Right lobe of liver (tissue), 6 donors: ENCODE measurements at places on chromosomes 5 and 9. TPM values are rescaled to one million over a fixed set of nuclear protein-coding genes. Genes with fewer than 3 reads are reported as not detected.

The TLR4 gene
- 7.6 TPM for total RNA-seq

The FOXD4 gene
- total RNA-seq, result not detected

The XPA gene
- total RNA-seq, result 9.0 TPM

The MCCC2 gene
- total RNA-seq, result 92.7 TPM

The MAP1B gene
- 10.9 TPM for total RNA-seq

The OR1J2 gene
- not detected for total RNA-seq

The ANKRD20A1 gene
- 0.50 TPM for total RNA-seq

The CDHR2 gene
- 18.8 TPM for total RNA-seq

The CFAP77 gene
- total RNA-seq, result not detected

The IL17B gene
- total RNA-seq, result not detected

The EXD3 gene
- 13.8 TPM for total RNA-seq

The FAM114A2 gene
- total RNA-seq, result 20.2 TPM

The DNAH5 gene
- 3.3 TPM for total RNA-seq

The SPINK5 gene
- not detected for total RNA-seq

The GABRA1 gene
- not detected for total RNA-seq

The IFNA13 gene
- total RNA-seq, result not detected

The SLC1A3 gene
- total RNA-seq, result 15.1 TPM

The OR1Q1 gene
- total RNA-seq, result not detected

The GGTA1 gene
- total RNA-seq, result 3.5 TPM

The IRX2 gene
- not detected for total RNA-seq

The SV2C gene
- not detected for total RNA-seq

The ANKRD31 gene
- 0.14 TPM for total RNA-seq

The FGD3 gene
- total RNA-seq, result 2.0 TPM

The ZCCHC9 gene
- total RNA-seq, result 14.9 TPM

The LCN2 gene
- total RNA-seq, result 81.8 TPM

The C9orf72 gene
- 7.3 TPM for total RNA-seq

The S100Z gene
- total RNA-seq, result not detected

The RNF180 gene
- 5.8 TPM for total RNA-seq

The PRKAA1 gene
- 82.4 TPM for total RNA-seq

The SH2D3C gene
- total RNA-seq, result 4.0 TPM

The C5 gene
- total RNA-seq, result 408 TPM

The KIAA1958 gene
- 8.1 TPM for total RNA-seq

The ALDH1A1 gene
- 556 TPM for total RNA-seq

The SLC25A2 gene
- total RNA-seq, result 0.31 TPM

The GAPT gene
- total RNA-seq, result 0.47 TPM
